ENCODE measurements at places on chromosomes 7 and 10.

DNA sequence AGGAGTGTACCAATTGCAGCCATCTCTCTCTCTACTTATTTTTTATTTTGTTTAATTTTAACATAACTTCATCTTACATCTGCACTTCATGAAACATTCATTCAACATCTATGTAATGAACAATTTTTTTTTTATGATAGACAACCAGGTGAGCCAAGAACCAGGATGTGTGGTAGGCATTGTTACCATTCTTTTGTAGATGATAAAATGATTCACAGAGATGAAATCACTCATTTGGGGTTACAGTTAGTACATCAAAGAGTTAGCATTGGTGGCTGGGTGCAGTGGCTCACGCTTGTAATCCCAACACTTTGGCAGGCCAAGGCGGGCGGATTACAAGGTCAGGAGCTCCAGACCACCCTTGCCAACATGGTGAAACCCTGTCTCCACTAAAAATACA, 127.8 kb downstream of the HDAC9 start:
- no peak for DNase-seq

GRCh38 chr10:32142646-32143045, 86.4 kb upstream of the KIF5B start:
- DNase-seq: no peak

DNA sequence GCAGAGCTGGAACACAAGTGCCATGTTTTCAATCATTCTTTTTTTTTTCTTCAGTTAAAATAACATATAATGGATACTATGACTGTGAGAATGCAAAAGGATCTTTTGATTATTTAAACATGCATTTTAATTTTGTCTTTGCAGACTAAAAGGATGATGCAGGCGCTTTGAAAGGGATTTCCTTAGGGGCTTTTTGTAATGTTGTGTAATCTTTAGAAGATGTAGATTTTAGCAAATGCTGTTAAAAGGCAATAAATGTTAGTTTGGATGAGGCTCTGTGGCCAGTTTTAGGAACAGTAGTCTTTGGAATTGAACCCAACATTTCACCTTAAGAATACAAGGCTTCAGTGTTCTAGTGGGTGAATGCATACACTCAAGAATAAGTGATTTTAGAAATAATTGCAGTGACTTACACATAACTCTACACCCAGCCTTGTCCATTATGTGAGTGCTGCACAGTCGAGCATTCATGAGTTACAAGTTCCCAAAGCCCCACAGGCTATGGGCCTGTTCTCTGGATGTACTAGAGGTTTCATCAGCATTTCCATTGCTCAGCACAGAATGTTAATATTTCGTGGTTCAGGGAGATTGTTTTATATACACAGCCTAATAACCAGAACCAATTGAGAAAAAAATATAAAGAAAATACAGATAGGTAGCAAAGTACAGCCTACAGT, 11.6 kb downstream of the PAPSS2 start:
- DNase-seq: no peak

DNA sequence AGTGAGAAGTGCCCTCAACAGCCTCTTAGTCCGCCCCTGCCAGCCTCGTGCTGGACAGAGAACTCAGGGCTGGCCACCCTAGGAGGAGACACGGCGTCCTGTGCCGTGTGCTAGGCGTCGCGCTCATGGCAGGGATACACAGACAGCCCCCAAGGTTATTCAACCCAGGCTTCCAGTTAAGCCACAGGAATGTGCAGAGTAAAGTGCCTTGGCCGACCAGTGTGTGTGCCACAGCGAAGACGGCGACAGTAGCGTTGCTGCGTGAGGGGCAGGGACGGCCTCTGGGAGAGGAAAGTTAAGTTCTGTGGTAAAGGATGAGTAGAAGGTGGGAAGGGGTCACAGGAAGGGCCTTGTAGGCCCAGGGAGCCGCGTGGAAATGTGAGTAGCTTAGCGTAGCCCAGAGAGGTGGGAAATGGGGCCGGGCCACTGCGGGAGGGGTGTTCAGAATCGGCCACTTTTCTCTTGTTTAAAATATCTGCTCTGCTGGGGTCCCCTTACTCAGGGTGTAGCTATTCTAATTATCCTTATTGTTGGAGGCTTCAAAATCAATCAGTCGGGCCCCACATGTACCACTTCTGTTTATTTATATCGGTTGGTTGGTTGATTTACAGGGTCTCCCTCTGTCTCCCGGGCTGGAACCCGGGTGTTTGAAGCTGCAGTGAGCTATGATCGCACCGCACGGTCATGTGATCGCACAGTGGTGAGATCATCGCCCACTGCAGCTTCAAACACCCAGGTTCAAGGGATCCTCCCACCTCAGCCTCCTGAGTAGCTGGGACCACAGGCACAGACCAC, 24.5 kb downstream of the TMEM120A start:
- DNase-seq: no peak

DNA sequence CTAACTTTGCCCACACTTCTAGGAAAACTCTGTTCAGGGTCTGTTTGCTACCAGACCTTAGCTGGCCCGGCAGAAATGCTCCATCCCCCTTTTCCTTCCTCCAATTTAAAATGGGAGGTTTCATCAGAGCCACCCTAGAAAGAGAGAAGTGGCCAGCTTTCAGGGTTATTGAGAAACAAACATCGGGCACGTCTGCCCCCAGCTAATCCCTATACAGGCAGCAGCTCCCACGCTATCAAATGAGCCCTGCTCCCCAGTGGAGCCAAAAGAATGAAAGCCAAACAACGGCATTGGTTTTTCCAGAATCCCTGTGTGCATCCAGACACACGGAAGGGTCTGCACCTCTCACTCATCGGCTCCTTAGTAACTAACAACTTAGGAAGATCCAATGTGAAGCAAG, 132.5 kb downstream of the GRID1 start:
- DNase-seq: no peak
